ACHN (cell line): ENCODE measurements at places on chromosomes 11 and 22.

DNA sequence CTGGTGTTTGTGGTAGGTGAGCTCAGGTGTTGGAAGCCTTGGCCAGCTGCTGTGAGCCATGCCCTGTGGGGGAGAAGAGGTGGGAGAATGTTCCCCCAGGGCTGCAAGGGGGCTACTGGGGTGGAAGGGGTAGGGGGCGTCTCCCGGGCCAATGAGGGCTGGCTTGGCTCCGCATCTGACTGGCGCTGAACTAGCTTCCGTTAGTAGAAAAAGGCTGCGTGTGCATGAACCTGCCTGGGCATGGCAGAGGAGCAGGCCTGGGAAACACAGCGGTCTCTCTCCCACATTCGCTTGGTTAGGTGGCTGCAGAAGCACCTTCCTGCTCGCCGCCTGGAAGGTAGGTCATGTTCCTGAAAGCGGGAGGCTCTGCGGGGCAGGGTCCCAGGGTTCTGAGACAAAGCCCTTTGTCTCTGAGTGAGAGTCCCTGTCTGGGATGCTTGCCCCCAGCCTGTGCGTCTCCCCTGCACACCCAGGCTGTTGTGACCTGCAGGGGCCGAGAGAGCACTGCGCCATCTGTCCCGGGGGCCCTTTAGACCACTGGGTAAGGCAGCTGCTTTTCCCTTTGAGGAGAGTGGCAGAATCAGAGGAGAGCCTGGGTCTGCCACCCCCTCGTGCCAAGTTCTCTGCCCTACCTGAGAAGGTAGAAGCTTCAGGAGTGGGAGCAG lies 178.8 kb downstream of the ST3GAL4 start:
- DNase-seq: no peak

DNA sequence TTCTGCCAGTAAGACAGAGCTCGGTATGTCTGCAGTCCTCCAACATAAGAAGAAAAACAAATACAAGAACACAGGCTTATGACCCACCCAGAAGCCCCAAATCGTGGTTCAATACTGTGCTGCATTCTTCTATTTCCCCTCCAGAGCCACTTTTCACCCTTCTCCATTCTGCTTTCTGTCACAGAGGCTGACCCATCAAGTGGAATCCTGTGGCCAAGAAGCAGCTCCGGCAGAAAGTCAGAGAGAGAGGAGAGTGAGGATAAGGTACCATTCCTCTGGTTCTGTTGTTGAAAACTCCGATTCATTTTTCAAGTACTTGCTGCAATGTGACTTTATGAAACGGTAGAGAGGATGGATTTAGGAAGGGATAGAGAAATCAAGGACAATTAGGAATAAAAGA lies 30.4 kb downstream of the PGM2L1 start:
- no peak for DNase-seq

- DNase-seq: no peak
Measured at GRCh38 chr11:1699771-1700170, 2.8 kb downstream of the KRTAP5-6 start.

GRCh38 chr11:72760539-72761405 lies 8.6 kb upstream of the ARAP1 start:
- DNase-seq: no peak

GRCh38 chr11:47539681-47540039 lies 13.3 kb downstream of the CELF1 start:
- DNase-seq: no peak

DNA sequence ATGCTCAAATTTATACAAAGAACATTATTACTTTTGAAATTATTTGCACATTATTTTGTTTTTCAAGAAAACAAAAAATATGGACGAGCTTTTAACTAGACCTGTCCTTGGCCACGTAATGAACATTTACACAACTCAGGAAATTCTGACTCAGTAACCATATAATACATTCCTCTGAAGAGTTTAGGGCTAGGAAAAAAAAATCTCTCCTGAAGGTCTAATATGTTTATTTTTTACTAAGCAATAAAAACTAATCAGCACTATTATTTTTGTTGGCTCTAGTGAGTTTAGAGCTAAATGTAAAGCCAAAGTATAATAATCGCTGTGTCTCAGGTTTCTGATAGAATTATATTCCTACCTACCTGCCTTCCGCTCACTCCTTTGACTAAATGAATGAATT lies 187.5 kb downstream of the SWAP70 start:
- DNase-seq: no peak

DNA sequence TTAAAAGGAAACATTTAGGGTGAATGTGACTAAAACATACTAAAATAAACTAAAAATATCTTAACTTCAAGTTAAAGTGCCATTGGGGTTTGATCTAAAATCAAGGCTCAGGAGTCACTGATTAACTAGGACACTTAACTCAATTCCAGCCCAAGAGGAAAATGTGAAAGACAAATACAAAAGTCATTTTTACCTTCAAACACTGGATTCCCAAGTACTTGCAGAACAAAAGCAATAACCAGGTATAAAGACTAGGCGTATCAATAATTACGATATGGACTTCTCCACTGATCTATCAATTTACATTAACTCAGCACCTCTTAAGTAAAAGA lies 15.6 kb downstream of the ALKBH8 start:
- no peak for DNase-seq

GRCh38 chr11:14589421-14589820 lies 54.2 kb upstream of the PDE3B start:
- DNase-seq: no peak

GRCh38 chr11:46680164-46680760 lies 20.2 kb downstream of the ARHGAP1 start:
- DNase-seq: no peak

DNA sequence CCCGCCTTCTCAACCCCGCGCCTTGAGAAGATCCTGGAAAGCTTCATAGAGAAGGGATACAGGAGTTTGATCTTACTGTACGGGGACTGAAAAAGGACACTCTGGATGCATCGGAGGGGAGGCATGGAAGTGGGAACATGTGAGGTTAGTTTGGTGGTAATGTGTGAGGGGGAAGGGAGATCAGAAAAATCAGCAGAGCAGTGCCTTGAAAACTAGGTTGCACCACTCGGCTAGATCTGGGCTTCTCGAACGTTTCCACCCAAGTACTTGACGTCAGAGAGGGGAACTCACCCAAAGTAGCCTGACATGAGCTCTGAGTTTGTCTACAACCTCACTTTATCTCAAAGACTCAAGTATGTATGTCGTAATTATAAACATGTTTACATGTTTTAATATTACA lies 14.5 kb downstream of the USP35 start:
- no peak for DNase-seq

DNA sequence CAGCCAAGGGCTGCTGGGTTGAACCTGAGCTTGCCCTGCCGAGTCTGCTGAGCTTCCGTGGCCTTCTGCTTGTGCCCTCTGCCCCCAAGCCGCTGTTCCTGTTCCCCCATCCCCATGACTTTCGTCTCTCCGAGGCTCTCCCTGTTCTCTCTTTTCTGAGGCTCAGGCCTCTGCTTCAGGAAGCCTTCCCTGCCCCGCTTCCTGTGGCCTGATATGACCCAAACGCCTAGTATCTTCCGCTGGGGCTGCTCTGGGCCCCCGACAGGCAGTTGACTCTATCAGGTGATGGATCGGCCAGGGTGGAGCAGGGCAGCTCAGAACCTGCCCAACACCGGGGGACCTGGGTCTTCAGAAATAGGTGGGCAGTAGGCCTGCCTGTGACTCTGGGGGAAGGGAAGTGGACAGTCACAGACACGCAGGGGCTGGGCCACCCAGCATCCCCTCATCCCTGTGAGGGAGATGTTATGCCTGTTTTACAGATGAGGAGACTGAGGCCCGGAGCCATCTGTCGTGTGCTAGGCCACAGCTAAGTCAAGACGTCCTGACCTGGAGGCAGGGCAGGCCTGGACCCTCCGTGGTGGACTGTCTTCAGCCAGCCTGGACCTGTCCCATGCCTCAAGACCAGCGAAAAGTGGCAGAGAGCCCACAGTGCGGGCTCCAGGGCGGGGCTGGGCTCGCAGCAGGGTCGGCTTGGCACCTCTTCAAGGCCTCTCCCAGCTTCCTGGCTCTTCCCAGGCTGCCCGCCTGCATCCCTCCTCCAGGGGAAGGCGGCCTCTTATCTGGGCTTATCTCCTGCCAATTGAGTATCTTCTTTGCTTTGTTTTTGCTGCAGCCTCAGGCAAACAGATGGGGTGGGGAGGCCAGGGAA lies 16.2 kb downstream of the BAD start:
- DNase-seq: no peak
